Naive thymus-derived CD4-positive, alpha-beta T cell (primary cell): ENCODE measurements at places on chromosomes 7 and 10.
A peak's percentile ranks its signal among the peaks of the same experiment; 100 is the strongest.

DNA sequence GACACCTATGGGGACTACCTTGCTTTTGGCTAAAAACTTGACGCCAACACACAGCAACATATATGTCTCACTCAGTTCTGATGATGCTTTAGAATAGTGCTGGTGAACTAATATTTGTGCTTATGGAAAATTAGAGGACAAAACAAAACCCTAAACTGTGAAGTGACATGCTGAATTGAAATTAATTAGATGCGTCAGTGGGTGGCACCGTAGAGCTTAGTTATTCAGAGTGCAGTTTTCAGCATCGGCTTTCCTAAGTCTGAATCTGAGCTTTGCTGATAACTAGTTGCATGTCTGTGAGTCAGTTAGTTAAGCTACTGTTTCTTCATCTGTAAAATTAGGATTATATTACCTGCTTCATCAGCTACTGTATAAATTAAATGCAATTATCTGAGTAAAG, 245.0 kb upstream of the SORCS1 start:
- DNase-seq, result no peak

DNA sequence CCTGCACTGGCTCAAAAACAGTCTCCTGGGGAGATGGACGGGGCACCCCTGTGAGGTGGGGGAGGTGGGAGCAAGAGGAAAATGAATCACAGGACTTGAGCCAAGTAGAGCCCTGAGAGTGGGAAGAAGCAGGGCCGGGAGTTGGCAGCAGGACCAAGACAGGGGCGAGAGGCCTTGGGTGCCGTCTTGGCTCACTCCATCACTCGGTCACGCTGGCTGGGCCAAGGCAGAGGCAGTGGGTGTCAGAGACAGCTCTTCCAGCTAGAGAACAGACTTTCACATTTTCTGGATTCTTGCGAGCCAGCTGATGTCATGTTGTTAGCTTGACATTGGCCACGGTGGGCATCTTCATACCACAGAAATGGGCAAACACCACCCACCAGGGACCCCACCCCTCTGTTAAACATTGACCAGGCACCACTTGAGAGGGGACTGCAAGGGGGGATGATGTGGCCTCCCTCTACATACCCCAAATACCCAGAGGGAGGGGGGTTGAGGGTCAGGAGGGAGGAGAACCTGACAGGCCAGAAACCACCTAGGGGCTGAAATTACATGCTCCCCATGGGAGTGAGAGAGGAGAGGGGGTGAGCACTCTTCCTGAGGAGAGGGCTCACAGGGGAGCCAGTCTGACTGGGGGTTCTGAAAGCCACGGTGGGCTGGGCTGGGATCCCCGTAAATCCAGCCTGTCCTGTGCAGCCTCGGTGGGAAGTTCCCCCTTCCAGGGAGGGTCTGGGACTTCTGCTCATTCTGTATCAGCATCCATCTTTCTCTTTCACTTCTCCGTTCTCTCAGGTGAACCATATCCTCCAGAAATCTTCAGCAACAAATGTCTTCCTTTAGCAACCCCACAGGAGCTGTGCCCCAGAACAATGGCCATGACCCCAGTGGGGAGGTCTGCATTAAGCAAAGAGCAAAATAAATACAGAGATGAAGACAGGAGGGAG, 19.6 kb downstream of the CAMK2B start:
- DNase-seq, result no peak

DNA sequence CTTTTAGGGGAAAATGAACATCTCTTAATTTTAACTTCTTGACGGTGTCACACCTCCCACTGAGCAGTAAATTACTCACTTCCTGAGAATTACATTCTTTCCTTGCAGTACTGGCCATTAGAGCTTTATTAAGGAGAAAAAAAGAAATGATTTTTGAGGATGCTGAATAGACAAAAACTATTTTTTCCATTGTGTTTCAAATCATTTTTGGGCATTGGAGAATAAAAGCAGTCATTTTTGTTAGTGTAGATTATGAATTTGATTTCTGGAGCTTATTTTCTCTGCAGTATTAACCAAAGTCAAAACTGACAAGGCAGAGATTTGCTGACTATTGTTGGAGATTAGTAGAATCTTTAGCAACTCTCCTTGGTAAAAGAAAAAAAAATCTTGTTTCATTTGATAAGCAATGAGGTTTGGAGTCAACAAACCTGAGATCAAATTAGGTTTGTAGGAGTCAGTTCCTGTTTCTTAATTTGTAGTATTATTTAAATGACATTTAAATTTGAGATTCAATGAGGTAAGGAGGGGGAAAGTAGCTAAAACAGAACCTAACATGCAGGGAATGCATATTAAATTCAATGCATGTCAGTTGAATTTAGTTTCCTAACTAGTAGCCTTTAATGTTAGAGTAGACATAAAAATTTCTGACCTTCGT, 70.6 kb downstream of the AP3M1 start:
- no peak for DNase-seq

- no peak for DNase-seq
Measured at GRCh38 chr7:100342765-100343164, 15.2 kb upstream of the PILRB start.

- DNase-seq, result peak; percentile 61
Measured at GRCh38 chr7:106788637-106789036, 76.4 kb upstream of the PIK3CG start.

DNA sequence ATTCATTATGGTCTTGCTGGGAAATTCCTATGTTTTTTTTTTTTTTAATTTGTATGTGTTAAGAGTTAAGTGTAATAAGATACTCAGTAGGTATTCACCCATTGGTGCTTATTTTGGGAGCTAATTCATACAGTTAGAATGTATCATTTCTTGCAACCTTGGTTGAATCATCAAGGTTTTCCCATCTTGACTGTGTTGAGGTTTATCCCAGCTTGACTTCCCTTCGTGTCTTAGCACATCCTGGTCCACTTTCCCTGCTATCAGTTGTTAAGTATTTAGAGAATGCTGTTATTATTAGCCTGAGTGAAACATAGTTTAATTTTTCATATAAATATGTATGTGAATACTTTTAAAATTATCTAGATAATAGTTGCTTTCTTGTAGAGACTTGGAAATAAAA, 20.8 kb downstream of the RALA start:
- DNase-seq, result no peak

- DNase-seq, result no peak
Measured at GRCh38 chr10:97412891-97413304, 11.8 kb upstream of the RRP12 start.

DNA sequence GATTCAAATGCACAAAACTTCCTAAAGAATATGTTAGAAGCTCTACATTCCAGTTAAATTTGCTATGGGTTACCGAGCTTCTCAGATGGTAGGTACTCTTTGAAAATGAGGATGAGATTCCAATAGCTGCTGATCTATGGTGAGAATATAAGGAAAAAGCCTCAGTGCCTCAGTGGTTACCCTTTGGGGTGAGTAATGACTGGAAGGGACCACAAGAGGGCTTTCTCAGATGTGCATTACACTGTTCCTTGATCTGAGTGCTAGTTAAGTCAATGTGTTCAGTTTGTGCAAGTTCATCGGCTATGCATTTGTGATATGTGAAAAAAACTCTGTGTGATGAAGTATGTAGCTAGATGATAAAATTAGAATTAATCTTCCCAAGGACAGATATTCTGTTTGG, 3.5 kb downstream of the NRCAM start:
- no peak for DNase-seq

- DNase-seq, result no peak
Measured at GRCh38 chr7:154620141-154620755, 382.7 kb downstream of the PAXIP1 start.

- no peak for DNase-seq
Measured at GRCh38 chr7:38453168-38453567, 178.0 kb downstream of the AMPH start.

- no peak for DNase-seq
Measured at GRCh38 chr10:91636892-91637291, 4.0 kb upstream of the PPP1R3C start.

- DNase-seq, result no peak
Measured at GRCh38 chr7:6148724-6149360, 117.7 kb downstream of the ANKRD61 start.

DNA sequence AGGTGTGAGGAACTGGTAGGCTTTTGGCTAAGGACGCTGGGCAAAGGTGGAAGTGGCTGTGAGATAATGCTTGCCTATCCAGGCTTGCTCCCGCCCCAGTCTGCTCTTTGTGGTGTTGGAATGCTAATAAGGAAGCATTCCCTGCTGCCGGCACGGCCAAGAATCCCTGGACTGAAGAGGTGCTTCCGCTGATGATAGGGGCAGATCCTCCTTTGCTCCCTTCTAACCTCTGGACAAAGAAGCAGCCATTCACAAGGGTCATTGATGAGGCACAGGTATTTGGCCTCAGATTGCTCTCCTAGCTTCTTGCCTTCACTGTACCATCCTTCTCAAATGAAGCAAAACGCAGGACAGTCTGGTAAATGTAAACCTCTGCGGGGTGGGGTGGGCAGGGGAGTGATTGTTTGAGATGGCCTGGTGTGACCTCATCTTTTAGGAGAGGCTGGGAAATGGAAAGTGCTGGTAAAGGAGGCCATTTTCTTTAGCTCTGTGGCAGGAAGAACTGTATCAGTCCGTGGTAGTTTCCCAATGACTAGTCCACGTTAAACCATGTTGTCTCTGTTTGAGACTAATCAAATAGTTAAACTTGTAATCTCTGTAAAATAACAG, 1.7 kb downstream of the PGAM1 start:
- no peak for DNase-seq

DNA sequence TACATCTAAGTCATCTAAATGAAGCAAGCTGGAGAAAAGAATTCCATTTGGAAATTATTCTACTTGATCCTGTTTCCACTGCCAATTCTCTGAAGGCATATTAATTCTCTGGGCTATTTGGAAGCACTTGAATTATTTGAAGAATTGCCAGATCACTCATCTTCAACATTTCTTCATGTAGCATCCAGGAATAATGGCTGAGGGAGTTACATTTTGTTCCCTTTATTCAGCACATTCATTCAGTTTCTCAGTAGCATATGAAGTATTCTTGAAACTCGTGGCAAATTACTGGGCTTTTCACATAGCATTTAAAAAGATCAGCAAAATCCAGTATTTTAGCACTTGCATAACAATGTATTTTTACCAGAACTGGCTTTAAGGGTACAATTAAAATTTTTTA, 127.1 kb upstream of the VIPR2 start:
- no peak for DNase-seq

DNA sequence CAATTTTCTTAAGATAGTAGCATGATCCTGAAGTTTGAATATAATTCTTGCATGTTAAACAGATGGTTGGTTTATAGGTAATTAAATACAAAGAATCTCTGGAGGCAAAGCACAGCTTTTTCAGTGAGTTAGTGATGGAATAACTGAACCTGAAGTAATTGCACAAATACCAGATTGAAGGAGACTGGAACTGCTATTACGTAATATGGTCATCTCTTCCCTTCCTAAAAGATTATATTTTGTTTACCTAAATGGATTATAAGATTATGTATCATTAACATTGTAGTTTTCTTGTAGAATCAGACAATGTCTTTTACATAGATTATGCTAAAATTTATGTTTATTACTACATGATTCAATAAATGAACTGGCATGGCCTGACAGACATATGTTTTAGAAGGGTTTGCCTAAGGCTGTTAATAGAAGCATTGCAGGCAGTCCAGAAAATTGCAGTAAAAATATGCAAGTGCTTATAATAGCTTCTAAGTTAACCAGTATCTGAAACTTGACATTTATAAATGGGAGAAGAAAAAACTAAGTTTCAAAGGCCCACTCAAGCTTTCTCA, 35.8 kb upstream of the GPR37 start:
- DNase-seq, result no peak

DNA sequence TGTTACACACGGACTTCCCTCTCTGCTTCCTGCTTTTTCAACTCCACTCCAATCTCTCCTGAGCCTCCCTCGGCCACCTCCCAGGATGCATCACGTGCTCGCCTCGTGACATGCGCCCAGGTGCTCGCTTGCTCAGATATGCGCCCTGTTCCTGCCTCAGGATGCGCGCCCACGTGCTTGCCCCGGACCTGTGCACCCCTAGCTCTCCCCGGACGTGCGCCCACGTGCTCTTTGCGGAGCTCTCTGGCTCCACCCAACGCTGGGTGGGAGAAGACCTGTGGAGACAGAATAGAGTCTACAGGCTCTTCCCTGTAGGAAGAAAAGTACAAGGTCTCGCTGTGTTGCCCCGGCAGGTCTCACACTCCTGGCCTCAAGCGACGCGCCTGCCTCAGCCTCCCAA, 23.1 kb downstream of the PARD3 start:
- DNase-seq, result no peak

DNA sequence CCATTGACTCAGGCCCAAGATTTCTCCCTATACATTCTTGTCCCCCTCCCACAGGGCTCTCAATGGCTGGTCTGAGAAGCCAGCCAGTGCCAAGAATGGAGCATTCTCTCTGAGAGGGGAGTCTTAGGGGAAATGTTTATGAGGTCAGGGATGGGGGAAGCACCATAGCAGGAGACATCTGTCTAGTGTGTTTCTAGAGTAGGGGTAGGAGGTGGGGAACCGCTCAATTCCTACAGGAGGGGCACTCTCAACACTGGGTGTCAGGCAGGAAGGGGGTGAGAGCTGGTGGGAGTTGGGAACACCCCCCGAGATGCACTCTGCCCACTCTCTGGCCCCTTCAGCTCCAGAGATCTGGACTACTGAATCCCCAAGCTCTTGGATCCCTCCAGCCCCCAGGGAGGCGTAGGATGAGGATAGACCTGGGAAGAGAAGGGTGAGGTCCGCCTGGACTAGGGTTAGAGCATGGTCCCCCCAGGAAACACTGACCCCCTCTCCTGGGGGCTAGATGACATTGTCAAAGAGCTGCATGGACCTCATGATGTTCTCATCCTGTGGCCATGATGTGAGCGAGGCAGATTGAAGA, 8.7 kb upstream of the OGA start:
- DNase-seq, result no peak

GRCh38 chr10:51382181-51382580, 307.9 kb downstream of the PRKG1 start:
- DNase-seq, result no peak

DNA sequence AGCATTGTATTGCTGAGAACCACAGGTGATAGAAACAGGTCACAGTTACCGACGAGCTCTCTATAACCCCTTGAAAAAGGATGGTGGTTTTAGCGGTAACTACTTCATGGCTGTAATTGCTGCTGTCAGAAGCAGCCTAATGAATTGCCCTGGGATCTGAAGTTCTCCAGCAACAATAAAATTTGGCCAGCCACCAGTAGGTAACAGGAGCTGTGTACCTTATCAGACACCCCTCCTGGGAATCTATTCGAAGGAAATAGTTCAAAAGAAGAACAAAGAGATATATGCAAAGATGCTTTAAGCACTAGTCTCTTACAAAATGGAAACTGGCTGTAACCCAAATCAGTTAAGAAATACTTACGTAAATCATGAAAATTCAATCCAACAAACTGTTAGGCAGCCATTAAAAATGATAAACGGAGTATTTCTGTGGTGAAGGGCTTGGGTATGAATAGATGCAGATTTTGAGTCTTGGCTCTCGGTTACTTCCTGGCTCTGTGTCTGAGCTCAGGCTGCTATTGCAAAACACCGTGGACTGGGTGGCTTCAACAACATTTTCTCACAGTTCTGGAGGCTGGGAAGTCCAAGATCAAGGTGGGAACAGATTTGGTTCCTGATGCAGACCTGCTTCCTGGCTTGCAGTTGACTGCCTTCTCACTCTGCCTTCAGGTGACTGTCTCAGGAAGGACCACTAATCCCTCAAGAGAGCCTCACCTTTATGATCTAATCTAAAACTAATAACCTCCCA, 1.6 kb downstream of the MSRB2 start:
- DNase-seq, result peak; percentile 33
